ENCODE measurements at places on chromosomes 12 and 14. TPM values are rescaled to one million over a fixed set of nuclear protein-coding genes. Genes with fewer than 3 reads are reported as not detected.

The CARMIL3 gene
- 0.83 TPM for total RNA-seq

The GPX2 gene
- not detected for total RNA-seq

The KLHL33 gene
- 0.54 TPM for total RNA-seq

The SSPN gene
- total RNA-seq: not detected

The CD163L1 gene
- not detected for total RNA-seq

The MDM1 gene
- total RNA-seq: 15.4 TPM

The KLHDC1 gene
- total RNA-seq: 0.98 TPM

The IL22 gene
- total RNA-seq: not detected

The NXPH4 gene
- 0.45 TPM for total RNA-seq

The ACAD10 gene
- total RNA-seq: 28.8 TPM

The CKAP4 gene
- 15.2 TPM for total RNA-seq

The LYZ gene
- total RNA-seq: not detected

The DAO gene
- not detected for total RNA-seq

The SLC2A14 gene
- total RNA-seq: 0.29 TPM

The SRRM4 gene
- total RNA-seq: not detected

The ITPR2 gene
- 41.2 TPM for total RNA-seq

The NEUROD4 gene
- not detected for total RNA-seq

The SERPINA10 gene
- total RNA-seq: not detected

The DPF3 gene
- 0.13 TPM for total RNA-seq

The ACSS3 gene
- total RNA-seq: not detected

The GLT8D2 gene
- total RNA-seq: not detected

The C14orf132 gene
- total RNA-seq: 1.6 TPM

The MSI1 gene
- total RNA-seq: 0.78 TPM

The GLT1D1 gene
- 0.32 TPM for total RNA-seq

The CELA1 gene
- total RNA-seq: 0.29 TPM

The SLC24A4 gene
- total RNA-seq: not detected

The SLCO1B1 gene
- not detected for total RNA-seq

The CSRP2 gene
- total RNA-seq: 1.8 TPM

The KRT77 gene
- not detected for total RNA-seq

The KRT2 gene
- total RNA-seq: not detected

The LRTM2 gene
- total RNA-seq: not detected

The CFAP73 gene
- total RNA-seq: 1.7 TPM

The RNASE4 gene
- total RNA-seq: 1.0 TPM

All from activated CD8-positive, alpha-beta T cell treated with anti-CD3 and anti-CD28 coated beads for 36 hours (primary cell).